ENCODE measurements at places on chromosomes 6 and 20.

- DNase-seq = no peak
Measured at GRCh38 chr20:53760025-53760441, 166.4 kb upstream of the ZNF217 start.

- DNase-seq = no peak
Measured at GRCh38 chr6:137883400-137884148, 16.5 kb downstream of the TNFAIP3 start.

DNA sequence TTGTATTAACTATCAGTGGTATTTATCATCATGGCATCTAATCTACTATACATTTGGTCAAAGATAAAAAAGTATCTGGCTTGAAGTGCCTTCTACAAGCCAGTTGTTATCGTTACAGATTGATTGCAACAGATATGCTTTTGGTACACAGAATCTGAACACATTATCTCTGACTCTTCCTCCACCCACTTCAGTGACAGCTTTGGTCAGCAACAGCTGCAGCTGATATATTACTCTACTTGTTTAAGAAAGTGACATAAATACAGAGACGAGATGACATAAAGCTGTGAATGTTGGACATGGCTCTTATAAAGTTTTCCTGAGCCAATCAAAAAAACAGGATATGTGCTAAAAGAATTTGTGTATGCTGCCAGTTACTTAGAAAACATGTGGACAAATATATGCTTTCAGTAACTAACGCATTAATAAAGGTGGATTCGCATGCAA, 77.6 kb downstream of the HIVEP2 start:
- no peak for DNase-seq

DNA sequence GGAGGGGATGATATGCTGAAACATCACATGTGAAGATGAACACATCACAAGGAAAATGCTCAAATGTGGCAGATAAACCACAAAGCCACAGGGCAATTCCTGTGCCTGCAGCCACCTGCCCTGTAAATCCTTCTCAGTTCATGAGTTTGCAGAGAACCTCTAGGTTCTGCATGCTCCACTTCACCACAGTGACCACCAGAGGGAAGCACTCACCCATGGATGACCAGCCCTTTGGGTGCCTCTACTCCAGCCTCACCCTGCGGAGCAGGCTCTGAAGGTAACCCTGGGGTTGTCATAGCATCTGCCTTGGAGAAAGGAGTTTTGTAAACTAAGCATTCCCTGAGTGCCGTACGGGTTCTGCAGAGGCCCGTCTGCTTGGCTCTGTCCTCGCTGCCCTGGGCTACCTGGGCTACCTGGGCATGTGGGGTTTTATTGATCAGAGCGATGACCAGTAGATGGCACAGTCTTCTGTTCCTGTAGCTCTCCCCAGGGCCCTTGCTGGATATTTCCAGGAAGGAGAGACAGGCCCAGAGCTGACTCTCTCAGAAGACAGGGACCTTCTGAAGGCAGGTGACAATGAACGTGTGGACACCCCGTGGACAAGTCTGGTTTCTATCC, 31.7 kb upstream of the CST1 start:
- no peak for DNase-seq

- DNase-seq = no peak
Measured at GRCh38 chr6:55839080-55839479, 36.3 kb downstream of the BMP5 start.
